ENCODE measurements at places on chromosomes 5 and 9.
A peak's percentile ranks its signal among the peaks of the same experiment; 100 is the strongest.

DNA sequence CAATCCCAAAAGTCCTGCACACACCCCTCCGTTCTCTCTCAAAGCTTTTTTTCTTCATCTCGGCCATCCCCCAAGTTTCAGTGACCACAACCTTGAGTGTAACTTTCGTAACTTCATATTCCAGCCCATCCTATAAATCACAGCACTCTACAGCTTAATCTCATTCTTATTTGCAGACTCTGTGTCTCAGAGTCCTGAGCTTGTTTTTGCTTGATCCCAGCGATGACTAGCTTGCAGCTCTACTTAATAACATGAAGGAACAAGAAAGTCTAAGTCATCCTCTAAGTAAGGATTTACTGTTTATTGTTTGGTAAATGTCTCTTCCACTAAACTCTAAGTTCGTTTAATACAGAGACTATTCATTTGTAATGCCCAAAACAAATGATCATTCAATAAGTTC lies 2.6 kb upstream of the SPDL1 start:
- no peak for DNase-seq

DNA sequence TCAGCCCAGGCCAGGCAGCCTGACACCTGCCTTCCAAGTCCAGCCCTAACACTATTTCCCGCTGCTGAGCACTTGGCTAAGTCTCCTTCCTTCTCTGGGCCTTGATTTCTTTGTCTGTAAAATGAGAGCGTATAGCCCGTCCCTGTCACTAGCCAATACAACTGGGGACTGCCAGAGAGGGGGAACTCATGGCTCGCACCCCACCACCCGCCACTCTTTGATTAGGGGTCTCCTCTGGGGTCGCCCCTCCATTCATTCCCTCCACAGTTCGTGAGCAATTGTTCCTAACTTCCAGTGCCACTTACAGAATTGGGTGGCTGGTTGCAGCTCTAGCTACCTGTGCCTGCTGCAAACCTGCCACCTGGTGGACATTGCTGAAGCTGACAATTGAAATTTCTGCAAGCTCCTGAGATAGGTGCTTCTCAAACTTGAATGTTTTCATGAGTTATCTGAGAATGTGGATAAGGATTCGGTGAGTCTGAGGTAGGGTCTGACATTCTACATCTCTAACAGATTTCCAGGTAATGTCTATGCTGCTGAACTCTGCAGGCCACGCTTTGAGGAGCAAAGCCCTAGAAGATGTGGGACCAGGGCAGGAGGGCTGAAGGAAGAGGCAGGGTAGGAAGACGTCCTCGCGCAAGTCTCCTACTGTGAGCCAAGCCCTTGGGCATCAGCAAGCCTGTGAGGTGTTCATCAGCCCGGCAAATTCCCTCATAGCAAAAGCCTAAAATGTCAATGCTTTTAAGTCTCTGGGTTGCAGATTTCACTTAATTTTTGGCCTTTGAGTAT lies 13.3 kb upstream of the RECK start:
- DNase-seq: peak; percentile 31

DNA sequence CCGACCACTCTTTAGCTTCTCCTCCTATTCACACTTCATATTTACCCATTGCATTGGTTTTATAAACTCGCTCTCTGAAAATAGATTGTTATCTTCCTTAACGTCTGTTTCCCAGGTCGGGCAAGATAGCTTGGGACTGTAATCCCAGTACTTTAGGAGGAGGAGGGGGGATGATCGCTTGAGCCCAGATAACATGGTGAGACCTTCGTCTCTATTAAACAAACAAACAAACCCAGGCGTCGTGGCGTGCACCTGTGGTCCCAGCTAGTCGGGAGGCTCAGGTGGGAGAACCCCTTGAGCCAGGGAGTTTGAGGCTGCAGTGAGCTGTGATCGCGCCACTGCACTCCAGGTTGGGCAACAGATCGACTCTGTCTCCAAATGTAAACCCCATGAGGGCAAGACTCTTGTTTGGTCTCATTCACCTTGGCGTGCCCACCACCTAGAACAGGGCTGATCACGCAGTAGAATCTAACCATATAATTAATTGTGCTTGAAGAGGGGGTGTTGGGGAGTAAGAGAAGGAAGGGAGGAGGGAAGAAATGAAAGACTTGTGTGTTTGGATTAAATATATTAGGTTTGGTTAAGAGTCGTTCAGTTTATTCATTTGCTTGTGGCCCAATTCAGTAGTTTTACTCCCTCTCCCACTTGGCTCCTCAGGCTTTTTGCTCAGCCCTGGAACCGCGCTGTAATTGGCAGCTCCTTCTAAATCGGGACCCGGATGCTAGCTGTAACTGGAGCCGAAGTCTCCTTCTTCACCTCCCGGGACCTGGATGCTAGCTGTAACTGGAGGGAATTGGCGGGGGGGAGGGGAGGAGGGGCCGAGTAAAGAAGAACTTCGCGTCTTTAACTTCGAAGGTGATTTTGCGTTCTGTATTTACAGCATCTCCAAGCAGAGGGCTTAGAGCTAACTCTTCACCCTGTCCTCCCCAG lies 24.9 kb downstream of the CDKN2A start:
- DNase-seq: no peak

GRCh38 chr5:82388181-82388580 lies 110.0 kb upstream of the RPS23 start:
- DNase-seq: no peak

DNA sequence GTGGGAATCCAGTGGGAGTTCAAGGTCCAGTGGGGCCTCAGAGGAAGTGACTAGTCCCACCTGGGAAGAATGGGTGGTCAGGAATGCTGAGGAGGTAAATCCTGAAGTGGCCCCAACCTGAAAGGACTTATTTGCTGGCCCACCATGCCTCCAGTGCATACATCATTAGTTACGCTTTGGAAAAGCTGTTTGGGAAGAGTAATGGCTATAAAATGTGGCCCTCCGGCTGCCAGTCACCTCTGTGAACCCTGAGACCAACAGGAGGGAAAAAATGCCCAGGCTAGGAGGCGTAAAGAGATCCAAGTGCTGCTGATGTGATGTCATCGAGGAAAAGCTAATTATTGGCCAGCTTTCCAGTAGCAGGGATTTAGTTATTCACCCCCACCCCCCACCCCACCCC lies 2.7 kb upstream of the SLC26A2 start:
- no peak for DNase-seq

DNA sequence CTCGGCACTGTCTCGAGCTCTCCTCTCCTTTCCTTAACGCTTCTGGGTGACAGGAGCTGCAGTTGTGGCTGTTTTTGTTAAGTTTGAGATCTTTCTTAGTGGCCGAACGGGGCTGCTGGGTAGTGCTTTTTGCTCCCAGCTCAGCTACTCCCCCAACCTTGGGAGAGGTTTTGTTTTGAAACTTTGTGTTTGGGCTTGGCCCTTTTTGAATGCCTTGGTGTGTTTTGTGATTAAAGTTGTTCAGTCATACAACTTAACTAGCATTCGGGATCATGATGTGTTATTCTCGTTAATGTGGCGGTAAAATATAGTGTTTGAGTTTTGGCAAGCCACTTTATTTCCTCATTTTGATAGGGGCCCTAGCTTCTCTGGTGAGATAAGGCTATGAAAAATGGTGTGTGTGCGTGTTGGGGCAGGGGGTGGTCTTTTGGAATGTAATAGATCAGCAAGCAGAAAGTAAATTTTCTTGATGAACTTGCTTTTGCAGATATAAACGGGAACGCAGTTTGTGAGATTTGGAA lies 1.1 kb downstream of the KDM3B start:
- DNase-seq: no peak

- DNase-seq: no peak
These were observed 21.6 kb upstream of the PIP5K1B start for GRCh38 chr9:68683433-68683832.

GRCh38 chr5:155087036-155087435 lies 73.5 kb downstream of the KIF4B start:
- DNase-seq: no peak

DNA sequence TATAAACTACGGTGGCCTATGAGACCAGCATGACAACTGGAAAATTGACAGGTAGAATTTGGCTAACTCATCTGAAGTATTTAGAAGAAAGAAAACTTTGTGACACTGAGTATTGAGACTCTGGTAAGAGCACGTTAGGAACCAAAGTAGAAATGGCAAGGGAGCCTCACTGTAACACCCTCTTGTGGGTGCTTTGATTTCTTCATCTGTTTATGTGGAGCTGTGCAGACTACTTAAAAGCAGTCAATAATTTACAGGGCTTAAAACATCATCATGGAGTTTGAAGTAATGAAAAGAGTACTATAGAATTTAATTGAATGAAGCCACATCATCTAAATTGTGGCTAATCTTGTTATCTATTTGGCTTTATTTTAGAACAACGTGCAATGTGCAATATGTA lies 414.2 kb downstream of the CCDC171 start:
- DNase-seq: no peak

DNA sequence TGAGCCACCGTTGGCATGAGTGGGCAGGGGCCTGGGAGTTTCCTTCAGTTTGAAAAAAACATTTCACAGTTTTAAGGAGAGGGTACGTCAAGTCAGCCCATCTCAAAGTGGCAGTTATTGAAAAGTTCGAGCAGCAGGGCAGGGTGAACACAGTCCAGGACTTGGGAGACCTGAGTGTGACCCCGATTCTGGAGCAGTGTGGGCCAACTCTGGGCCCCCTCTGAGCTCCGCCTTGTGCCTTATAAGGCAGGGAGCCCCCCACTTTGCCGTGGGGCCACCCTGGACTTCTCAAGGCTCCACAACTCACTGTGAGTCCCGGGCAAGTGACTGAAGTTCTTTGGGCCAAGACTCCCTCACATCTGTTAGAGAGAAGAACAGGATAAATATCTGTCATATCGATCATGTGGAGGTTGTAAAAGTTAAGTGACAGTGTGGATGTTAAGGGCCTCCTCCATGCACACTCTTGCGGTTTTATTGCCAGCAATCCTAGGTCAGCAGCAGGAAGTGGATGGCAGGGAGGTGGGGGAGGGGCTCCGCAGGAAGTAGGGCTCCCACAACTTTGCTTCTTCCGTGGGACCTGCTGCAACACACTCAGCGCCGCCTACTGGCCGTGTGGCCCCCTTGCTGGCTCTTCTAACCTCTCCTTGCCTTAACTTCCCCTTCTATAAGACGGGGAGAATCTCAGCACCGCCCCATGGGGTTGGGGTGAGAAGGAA lies 38.4 kb downstream of the HRH2 start:
- no peak for DNase-seq

GRCh38 chr5:180613188-180613813 lies 22.0 kb upstream of the SCGB3A1 start:
- no peak for DNase-seq

GRCh38 chr5:174900240-174900865 lies 176.0 kb downstream of the MSX2 start:
- DNase-seq: no peak

DNA sequence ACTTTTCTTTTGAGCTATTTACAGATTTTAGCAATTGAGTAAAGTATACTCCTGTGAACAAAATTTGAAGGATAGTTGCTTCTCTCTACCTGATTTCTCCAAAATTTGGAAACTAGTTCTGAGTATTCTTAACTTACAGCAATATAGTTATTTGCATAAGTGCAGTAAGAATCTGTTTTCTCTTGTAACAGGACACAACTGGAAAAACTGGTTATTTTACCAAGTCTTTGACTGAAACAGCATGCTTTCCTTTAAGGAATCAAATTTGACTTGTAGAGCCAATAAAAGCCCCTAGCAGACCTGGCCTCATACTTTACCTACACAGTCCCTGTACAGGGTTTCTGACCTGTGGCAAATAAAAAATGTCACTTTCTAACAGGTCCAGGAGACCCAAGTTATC lies 301.9 kb upstream of the POU5F2 start:
- DNase-seq: no peak
